Thyroid gland (tissue), 4 donors: ENCODE measurements at places on chromosomes 2 and 18. TPM values are rescaled to one million over a fixed set of nuclear protein-coding genes. Genes with fewer than 3 reads are reported as not detected.

DSC3 gene
- 0.33 TPM for total RNA-seq

MC4R gene
- not detected for total RNA-seq

ST6GAL2 gene
- total RNA-seq: 17.6 TPM

TBR1 gene
- total RNA-seq: not detected

OR6B3 gene
- not detected for total RNA-seq

THADA gene
- 63.3 TPM for total RNA-seq

PIEZO2 gene
- total RNA-seq: 6.4 TPM

CMPK2 gene
- total RNA-seq: 15.3 TPM

TNS1 gene
- total RNA-seq: 169 TPM

CPLX4 gene
- not detected for total RNA-seq

QPCT gene
- 5.4 TPM for total RNA-seq

OTOS gene
- total RNA-seq: 13.2 TPM

OR6B2 gene
- not detected for total RNA-seq

RAB17 gene
- 37.6 TPM for total RNA-seq

FOSL2 gene
- 44.9 TPM for total RNA-seq

RGPD3 gene
- 0.73 TPM for total RNA-seq

FAM237A gene
- total RNA-seq: not detected

NTSR2 gene
- not detected for total RNA-seq

LYG1 gene
- total RNA-seq: 0.40 TPM

GRCh38 chr2:212628586-212628985 lies 90.0 kb upstream of the ERBB4 start:
- DNase-seq: no peak

GRCh38 chr18:22838639-22839277 lies 94.4 kb upstream of the RBBP8 start:
- DNase-seq: no peak

DNA sequence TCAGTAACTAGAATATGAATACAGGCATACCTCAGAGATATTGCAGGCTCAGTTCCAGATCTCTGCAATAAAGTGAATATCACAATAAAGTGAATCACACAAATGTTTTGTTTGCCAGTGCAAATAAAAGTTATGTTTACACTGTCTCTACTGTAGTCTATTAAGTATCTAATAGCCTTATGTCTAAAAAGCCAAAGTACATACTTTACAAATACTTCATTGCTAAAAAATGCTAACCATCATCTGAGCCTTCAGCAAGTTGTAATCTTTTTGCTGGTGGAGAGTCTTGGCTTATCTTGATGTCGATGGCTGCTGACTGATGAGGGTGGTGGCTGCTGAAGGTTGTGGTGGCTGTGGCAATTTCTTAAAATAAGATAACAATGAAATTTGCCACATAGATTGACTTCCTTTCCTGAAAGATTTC lies 159.4 kb downstream of the MYO1B start:
- DNase-seq: no peak

GRCh38 chr18:4750393-4751346 lies 295.6 kb upstream of the DLGAP1 start:
- no peak for DNase-seq

DNA sequence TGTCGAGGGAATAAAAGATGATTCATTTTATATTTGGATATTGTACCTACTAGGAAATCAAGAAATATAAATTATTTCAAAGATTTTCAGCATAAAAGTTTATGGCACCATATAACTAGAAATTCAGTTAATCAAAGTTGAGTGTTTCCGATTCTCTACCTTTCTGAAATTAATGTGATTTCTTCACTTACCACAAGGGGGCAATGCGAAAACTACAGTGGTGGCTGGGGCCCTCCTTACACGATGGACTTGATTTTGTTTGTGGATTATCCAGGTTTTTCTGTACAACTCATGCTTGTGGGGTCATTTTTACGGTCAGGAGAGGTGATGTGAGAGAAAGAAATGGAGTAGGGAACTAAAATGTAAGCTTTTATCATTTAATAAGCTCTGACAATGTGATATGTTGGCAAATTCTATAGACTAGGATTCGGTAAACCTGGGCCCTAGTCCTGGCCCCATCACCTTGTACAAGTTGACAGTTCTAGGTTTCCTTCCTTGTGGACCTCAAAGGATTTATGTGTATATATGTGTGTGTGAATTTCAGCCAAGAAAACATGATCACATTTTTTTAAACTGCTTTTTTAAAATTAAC lies 47.6 kb downstream of the G6PC2 start:
- no peak for DNase-seq

DNA sequence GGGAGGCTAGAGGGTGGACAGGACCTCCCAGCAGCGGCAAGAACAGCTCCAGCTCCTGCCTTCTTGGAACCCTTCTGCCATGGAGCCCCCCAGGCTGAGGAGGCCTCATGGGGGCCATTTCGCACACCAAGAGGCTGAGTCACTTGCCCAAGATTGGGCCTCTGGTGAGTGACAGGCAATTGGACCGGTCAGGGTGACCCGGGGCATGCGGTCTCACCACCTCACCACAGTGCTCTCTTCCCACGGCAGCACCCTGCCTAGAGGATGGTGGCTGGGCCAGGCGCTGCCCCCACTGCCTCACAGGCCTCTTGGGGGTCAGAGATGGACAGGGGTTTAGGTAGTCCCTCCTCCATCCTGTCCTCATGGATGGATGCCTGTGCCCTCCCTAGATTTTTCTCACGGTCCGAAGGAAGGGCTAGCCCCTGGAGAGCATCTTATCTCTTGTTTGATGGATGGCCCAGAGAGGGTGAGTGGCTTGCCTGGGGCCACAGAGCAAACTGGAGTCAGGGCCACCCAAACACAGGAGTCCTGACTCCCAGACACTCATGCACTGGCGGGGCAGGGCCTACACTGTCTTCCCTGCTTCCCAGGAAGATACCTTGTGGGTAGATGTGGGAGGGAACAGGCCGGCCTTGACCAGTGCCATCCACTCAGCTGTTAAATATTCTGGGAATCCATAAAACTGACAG lies 119.2 kb downstream of the INHBB start:
- DNase-seq: no peak

GRCh38 chr18:8081872-8082553 lies 514.9 kb downstream of the PTPRM start:
- peak; percentile 70 for DNase-seq

GRCh38 chr2:44364604-44365003 lies 2.9 kb downstream of the CAMKMT start:
- DNase-seq: no peak

GRCh38 chr2:160628811-160629210 lies 135.2 kb upstream of the RBMS1 start:
- peak; percentile 11 for DNase-seq

DNA sequence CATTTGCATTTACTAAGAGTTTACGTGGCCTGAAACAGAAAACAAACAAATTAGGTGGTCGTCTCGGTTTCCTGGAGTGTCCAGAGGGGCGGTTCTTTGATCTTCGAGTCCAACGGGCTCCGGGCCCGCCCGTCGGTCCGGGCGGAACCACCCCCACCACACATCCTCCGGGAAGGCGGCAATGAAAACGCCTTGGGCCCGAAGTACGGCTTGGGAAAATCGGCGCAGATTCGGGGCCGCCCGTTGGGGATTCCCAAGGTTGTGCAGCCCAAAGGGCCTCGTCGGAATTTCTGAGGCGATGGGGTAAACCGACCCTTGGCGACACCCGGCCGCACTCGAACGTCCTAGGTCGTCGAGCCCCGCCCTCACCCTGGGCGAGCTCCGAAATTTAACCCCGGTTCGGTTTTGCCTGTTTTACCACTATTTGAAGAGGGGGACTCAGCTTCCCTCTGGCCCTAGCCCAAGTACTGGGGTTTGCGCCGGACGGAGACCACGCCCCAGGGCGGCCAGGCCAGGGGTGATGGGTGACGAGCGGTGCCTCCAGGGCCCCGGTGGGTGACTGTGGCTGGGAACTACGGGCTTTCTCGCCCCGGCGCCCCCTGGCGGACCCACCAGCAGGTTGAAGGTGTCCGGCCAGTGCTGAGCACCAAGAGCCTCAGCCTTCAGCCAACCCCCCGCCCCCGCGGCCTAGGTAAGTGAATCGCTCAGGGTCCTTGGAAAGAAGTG lies 1.9 kb upstream of the CFAP53 start:
- peak; percentile 87 for DNase-seq

GRCh38 chr2:212831671-212832199 lies 293.1 kb upstream of the ERBB4 start:
- no peak for DNase-seq

- peak; percentile 20 for DNase-seq
These were observed 154.6 kb downstream of the LRRTM1 start for GRCh38 chr2:80149991-80150390.

DNA sequence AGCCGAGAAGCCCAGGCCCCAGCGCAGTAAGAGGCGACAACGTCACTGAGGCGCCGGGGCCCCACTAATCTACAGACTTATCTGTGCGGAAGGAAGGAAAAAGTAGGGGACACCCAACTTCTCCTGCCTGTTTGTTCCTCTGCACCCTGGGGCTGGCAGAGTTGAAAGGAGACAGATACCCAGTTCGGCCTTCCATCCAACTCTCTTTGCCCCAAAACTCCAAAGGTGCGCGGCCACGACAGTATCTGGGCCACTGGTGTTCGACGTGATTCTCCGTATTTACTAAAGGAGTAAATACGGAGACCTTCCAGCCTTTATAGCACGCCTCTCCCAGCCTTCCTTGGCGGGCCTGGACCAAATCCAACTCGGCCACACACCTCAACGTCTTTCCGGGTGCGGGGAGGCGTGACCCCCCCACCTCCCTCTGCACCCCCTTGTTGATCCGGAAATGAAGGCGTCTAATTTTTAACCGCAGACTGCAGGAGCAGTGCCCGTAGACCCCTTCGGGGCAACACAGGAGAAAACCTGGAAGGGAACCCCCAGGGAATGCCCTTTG lies 1.6 kb downstream of the SMAD7 start:
- peak; percentile 58 for DNase-seq

DNA sequence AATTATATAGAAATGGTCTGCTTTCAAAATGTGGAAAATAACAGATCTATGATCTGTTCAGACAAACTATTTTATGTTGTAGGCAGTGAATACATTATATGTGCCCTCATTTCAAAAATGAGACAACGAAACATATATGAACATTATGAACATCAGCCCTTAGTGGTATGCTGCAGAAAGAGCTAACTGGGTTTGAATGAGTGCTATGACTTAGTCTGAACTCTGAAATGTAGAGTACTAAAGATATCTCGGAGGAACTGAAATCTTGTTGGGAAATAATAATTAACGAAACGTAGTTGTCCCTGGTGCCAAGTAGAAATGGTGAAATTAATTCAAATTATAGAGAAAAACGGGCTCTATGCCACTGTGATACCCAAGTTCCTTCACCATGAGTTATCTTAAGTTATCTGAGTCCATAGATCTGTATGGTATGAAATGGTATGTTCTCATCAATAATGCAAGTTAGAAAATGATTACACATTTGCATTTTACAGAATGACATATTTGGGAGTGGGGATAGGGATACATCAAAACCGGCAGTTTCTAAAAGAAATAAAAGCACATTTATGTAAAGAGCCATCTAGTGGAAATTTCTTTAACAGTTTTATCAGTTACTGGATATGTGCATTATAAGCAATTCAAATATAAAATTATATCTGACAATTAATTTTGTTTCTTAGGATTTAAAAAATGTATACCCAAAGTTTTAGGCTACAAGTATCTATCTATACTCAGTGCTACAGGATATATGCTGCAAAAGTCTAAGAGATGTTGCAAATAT lies 26.7 kb downstream of the STARD6 start:
- no peak for DNase-seq

DNA sequence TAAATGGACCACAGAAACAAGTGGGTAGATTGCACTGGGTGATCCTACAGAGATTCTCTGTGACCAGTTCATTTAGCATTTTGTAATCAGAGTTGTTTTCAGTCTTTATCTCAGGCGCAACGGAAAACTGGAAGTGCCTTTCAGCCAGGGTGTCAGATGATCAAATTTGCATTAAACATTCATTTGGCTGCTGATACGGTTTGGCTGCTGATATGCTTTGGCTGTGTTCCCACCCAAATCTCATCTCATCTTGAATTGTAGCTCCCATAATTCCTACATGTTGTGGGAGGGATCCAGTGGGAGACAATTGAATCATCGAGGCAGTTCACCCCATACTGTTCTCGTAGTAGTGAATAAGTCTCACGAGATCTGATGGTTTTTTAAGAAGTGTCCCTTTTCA lies 1396.1 kb upstream of the TMEFF2 start:
- DNase-seq: no peak

GRCh38 chr2:189608795-189609422 lies 28.3 kb upstream of the SLC40A1 start:
- no peak for DNase-seq

DNA sequence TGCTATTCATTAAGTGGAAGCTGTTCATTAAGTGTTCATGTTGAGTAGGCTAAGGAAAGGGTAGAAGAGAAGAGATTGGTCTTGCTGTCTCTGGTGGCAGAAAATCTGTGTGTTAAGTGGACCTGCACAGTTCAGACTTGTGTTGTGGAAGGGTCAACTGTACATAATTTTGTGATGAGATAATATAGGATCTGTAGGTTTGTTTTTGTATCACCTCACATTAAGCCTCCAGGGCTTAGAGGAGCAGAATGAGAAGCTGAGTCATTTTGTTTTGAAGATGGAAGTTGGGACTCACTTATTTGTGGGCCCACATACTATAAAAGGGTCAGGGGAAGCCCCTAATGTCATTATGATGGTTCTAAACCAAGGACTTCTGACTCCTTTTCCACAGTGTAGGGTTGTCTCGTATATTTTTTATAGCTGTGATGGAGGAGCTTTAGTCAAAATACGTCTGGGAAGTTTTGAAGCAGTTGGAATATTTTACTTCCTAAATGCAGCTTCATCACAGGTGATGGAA lies 18.2 kb downstream of the PMS1 start:
- no peak for DNase-seq

DNA sequence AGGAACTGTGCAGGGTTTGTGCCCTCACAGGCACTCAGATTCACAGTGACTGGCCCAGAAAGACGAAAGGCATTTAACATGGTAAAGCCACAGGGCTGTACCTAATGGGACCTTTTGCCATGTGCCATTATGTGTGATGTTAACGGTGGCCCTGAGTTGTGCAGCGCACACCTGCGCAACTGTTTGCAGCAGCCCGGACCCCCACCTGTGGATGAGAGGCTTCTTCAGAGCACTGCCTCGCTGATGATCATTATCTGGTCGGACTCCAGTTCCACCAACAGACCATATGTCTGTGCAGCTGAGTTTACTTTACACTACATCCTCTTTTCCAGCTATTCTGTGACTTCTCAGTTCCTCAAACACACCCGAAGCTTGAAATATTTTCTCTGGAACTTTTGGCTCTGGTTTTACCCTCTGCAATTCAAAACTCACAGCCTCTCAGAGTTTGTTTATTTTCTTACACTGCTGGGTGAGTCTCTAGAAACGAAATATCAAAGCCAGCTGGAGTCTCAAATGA lies 35.6 kb upstream of the UBE2F start:
- DNase-seq: no peak

DNA sequence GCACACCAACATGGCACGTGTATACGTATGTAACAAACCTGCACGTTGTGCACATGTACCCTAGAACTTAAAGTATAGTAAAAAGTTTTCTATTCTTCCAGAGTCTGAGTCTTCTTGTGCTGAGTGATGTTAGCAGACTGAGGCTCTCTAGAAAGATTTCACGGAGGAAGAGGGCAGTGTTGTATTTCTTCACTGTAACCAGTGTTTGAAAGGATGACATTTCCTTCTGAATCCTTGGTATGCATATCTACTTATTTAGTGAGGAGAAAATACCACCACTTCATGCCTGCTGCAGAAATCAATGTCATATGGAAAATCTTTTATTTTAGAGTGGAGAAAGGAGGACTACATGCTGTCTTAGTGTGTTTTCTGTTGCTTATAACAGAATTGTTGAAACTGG lies 357.1 kb downstream of the CCDC85A start:
- DNase-seq: no peak
